ENCODE measurements at places on chromosomes 3 and 15.

DNA sequence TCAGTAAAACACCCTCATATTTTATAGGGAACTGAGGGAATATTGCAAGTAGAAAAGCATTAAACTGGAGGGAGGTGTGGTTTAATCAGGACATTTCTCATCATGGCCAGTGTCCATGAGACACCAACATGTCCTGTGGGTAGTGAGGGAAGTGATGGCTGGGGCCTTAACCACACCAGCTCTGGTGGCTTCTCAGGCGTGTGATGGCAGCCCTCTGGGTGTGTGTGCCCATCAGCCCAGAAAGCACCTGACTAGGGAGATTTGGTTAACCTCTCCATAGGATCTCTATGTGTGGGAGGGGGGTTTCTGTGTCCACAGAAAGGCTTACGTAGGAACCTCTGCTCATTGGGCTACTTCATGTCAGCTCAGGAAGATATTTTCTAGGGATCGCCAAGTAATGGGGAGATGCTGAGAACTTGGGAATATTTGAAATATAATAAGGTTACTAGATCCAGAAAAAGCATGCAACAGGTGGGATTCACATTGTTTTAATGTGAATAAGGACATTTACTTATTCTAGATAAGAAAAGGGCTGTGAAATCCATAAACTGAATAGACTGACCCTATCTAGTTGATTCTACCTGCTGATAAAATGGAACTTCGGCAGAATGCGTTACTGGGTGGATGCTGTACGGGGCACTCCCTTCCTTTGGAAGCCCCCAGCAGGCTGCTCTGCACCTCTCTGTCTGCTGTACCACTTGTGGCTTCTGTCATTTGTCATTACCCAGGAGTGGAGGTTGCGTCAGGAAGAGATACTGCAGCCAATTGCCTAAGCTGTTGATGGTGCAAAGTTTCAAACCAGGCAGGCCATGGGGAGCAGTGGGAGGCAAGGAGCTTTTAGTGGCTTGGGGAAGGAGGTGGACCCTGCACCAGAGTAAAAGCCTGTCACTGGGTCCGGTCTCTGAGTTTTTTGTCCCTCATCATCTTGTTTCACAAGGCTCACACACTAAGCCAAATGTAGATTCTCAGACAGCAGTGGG is 21.5 kb downstream of the PDHB start:
- DNase-seq, result no peak

DNA sequence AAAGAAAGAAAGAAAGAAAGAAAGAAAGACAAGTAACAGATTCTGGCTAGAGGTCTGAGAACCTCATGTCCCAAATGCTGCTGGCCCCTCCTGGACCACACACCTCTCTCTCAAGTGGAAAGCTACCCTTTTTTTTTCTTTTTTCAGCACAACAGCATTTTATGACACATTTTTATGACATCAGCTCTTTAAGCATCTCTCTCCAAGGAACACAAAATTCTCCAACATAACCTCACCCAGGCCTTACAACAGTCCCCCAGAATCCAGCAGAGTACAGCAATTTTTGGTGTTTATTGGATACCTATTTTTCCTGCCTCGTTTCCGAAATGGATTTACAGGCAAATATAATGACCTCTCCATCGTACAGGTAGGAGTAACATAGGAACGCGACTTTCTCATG is 11.2 kb upstream of the NTRK3 start:
- no peak for DNase-seq

DNA sequence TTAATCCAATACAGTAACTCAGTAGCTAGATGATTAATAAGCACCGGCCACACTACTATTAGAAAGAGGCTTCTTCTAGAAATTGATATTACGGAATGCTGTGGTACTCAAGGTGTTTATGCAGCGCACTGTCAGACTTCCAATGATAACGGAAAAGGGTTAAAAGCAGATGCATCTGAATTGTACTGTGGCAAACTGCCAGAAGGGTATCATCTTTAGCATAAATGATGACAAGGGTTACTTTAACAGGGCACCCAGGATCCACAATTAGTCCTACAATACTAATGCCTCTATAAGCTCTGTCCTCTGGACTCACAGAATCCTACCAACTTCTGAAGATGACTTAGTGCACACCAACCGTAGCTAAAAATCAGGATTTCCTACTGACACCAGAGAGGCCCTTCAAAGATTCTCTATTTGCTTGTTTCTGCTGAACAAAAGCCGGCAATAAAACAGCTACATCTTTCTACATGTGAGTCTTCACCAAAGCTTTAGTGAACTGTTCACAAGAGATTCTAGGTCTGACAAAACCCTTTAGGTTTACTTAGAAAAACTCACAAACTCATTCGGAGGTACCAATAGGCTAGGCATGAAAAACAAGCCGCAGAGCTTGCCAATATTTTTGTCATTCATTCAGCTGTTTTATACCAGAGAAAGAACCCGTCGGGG is 7.1 kb downstream of the SATB1 start:
- no peak for DNase-seq

DNA sequence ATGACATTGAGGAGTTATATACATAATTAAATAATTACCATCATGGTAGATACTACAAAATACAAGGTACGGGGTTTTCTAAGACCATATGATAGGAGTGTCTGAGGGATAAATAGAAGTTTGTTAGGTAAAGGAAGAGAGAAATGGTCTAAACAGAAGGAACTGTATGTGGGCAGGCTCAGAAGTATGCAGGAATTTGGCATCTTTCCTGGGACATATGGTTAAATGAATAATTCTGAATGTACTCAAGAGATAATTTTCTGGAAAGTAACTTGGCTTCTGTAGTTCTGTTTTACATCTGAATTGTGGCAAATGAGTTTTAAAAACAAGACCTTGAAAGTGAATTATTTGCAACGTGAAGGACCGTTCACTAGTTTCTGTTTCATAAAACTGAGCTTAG is 17.5 kb downstream of the LMCD1 start:
- DNase-seq, result no peak

GRCh38 chr3:89314454-89315098 is 207.2 kb downstream of the EPHA3 start:
- no peak for DNase-seq

GRCh38 chr3:117595615-117596014 is 886.0 kb downstream of the TUSC7 start:
- no peak for DNase-seq

GRCh38 chr3:195150181-195151118 is 120.5 kb downstream of the XXYLT1 start:
- no peak for DNase-seq

DNA sequence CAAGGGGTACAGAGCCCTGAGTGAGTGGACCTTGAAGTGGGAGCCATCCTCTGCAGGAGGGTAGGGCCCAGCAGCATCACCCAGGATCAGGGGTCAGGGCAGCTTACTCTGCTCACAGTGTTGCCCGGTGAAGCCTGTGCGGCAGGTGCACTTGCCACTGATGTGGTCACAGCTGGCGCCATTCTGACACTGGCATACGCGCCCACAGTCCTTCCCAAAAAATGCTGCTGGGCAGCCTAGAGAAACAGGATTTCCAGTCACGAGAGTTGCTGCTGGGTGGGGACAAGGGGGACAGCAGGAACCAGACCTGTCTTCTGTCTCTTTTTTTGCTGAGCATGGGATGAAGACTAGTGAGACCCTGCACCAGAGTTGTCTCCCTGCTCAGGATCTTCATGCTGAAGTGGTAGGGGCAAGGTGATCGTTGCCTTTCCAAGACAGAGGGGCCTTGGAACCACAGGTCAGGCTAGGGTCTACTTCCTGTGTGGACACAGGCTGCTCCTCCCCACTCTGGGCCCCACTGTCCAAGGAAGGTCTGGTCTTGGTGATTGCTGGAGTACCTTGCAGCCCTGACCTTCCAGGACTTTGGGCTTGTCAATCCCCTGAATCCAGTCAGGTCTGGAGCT is 46.9 kb downstream of the RAB11A start:
- no peak for DNase-seq

Data from cerebellar nuclear complex (tissue), 1 donor.